Neural crest cell (in vitro differentiated cells): ENCODE measurements at places on chromosomes 6 and 20.

DNA sequence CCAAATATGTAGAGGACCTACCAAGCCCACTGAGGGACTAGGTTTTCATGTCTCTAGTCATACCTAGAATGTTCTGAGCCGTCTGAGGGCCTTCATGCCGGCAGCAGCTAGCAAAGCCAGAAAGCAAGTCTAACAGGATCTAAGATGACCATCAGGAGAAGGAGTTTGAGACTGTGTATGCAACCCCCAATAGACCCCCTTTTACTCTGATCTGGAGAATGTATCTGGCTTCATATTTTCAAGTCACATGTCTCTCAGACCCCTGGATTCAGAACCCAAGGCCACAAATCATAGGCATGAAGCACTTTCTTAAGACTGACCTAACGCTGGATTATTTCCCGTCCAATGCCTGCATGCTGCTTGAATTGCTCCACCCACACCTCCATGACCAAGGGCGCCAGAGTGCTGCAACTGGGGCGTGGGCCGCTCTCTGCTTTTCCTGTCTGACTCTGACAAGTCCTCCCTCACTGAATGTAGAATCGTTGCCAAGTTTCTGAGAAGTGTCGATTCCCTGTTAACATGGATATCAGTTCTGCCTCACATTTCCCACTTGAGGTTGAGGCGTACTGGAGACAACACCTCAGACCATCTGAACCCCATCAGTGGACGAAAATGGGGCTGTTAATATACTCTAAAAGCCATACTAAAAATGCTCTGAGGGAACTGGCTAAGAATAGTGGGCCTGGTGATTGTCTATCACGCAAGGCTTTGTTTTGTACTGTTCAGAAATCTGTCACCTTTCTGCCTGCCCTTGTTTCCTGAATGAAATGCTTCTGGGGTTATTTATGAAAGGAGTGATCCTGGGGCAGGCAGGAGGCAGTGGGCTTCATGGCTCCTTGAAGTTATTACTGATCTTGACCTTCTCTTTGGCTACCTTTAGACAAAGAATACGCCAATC is 23.9 kb upstream of the ASXL1 start:
- no peak for DNase-seq

- no peak for DNase-seq
Observed at GRCh38 chr20:37162646-37163045, 16.5 kb upstream of the RPN2 start.

- no peak for DNase-seq
Observed at GRCh38 chr20:17460119-17460518, 71.1 kb downstream of the BFSP1 start.

- no peak for DNase-seq
Observed at GRCh38 chr6:14089224-14089623, 28.3 kb upstream of the CD83 start.

DNA sequence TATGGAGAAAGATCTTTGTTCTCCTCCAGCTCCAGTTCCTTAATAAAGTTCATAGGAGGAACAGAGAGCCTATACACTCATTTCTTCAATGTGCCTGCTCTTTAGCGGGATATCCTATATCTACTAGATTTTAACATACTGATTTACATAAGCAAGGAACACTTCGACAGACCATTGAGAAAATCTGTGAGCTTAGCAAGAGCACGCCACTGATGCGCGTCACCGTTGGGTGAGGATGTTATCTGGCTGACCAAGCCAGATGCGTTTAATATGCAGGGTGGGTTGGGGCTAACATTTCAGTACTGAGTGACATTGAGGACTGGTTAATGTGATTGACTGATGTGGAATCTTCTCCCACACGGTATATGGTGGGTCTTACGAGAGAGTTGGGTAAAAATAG is 233.4 kb downstream of the SOX4 start:
- no peak for DNase-seq

- no peak for DNase-seq
Observed at GRCh38 chr6:5241252-5241651, 19.5 kb downstream of the LYRM4 start.

DNA sequence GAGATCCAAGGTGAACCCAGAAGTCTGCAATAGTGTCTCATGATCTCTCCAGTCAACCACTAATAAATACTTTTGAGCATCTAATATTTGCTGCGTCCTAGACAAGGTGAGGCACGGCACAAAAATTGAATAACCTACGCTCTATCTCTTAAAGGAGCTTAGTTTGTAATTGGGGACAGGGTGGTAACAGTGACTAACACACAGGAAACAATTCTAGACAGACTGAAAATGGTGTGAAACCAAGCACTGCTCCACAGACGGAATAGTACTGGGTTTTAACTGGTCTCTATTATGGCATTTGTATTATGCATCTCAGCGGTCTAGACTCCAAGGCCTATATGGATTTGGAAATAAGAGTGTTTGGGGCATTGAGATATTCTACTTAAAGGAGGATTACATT is 120.1 kb downstream of the CLIC5 start:
- DNase-seq, result no peak

DNA sequence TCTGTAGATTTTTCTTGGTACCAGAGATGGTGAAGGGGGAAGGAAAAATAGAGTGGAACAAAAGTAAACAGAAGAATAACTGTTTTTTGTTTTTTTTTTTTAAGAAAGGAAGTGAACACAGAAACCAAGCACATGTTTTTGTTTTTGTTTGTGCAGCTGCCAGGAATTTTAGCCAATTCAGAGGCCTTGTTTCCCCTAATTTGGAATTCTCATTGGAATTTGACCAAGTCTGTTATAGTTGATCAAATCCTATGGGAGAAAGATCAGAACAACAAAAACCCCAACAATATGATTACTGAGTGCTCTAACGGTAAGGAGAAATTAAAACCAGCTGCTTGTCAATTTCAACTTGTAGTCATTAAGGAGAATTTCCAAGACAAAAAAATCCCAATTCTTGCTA is 18.2 kb upstream of the IL22RA2 start:
- no peak for DNase-seq

DNA sequence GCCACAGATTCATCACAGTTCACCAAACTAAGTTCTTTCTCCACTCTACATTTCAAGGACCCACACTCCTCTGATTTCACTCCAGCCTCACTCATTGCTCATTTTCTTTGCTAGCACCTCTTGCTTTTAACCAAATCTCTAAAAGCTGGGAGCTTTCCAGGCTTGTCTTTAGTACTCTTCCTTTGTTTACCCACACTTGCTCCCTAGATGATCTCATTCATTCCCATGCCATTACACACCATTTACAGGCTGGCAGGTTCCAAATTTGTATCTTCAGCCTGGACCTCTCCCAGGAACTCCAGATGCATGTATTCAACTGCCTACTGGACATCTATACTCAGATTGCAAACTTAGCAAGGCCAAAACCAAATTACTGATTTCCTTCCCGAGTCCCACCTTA is 5.3 kb upstream of the GUCA1B start:
- no peak for DNase-seq

DNA sequence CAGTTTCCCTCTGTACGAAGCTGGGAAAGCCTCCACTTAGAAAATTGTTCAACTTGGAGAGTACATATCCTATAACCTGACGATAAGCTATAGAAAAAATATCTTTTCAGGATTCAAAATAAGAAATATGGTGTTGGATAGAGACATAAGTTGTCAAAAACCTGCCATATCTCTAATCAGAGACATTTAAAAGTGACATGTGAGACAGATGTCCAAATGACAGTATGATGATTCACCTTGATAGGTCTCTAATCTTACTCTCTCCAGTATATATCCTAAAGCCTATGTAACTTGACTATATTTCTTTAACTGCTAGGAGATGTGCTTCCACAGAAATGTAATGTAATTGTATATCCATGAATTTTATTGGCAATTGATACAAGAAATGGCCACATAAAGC is 932.4 kb upstream of the MAN1A1 start:
- DNase-seq, result no peak

- no peak for DNase-seq
Observed at GRCh38 chr20:237489-237888, 10.4 kb downstream of the DEFB129 start.

DNA sequence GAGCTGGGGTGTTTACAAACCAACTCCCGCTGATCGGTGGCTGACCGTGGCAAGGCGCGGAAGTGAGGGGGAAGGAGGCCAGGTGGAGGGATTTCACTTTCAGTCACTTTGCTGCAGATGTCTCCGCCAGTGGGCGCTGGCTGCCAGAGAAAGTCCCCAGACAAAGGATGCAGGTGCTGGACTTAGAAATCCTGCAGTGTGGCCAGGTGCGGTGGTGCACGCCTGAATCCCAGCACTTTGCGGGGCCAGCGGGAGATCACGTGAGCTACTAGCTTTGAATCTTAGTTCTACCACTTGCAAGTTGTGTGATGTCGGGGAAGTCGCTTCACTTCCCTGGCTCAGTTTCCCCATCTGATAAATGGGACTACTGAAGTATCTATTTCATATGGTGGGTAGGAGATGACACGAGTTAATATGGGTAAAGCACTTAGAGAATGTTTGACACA is 180.4 kb downstream of the ZNF217 start:
- no peak for DNase-seq

- DNase-seq, result no peak
Observed at GRCh38 chr6:35216412-35216732, 2.6 kb downstream of the SCUBE3 start.

- DNase-seq, result no peak
Observed at GRCh38 chr6:41332842-41333736, 2.3 kb upstream of the NCR2 start.

- no peak for DNase-seq
Observed at GRCh38 chr6:16545382-16545781, 215.9 kb downstream of the ATXN1 start.

- DNase-seq, result no peak
Observed at GRCh38 chr20:18739751-18740166, 73.8 kb upstream of the SCP2D1 start.

GRCh38 chr6:21961226-21961625 is 335.6 kb downstream of the PRL start:
- DNase-seq, result no peak

- DNase-seq, result no peak
Observed at GRCh38 chr6:111973927-111974639, 79.8 kb upstream of the CCN6 start.

GRCh38 chr6:2129182-2129621 is 116.2 kb downstream of the GMDS start:
- no peak for DNase-seq

- DNase-seq, result no peak
Observed at GRCh38 chr6:152952866-152953509, 29.9 kb downstream of the FBXO5 start.

- no peak for DNase-seq
Observed at GRCh38 chr20:49825521-49826033, 12.9 kb downstream of the SLC9A8 start.

GRCh38 chr6:57159127-57159526 is 13.0 kb upstream of the BAG2 start:
- no peak for DNase-seq

GRCh38 chr20:46990596-46991104 is 96.0 kb downstream of the EYA2 start:
- no peak for DNase-seq

GRCh38 chr20:38043512-38044300 is 10.2 kb downstream of the RPRD1B start:
- no peak for DNase-seq

- DNase-seq, result peak; percentile 33
Observed at GRCh38 chr6:92810913-92811312, 608.4 kb downstream of the EPHA7 start.

- DNase-seq, result no peak
Observed at GRCh38 chr6:144804246-144804790, 519.2 kb downstream of the UTRN start.

- no peak for DNase-seq
Observed at GRCh38 chr6:169955731-169956437, 204.5 kb downstream of the ERMARD start.

GRCh38 chr6:47428288-47428687 is 49.3 kb upstream of the CD2AP start:
- no peak for DNase-seq
